ENCODE measurements at places on chromosomes 6 and 20.

DNA sequence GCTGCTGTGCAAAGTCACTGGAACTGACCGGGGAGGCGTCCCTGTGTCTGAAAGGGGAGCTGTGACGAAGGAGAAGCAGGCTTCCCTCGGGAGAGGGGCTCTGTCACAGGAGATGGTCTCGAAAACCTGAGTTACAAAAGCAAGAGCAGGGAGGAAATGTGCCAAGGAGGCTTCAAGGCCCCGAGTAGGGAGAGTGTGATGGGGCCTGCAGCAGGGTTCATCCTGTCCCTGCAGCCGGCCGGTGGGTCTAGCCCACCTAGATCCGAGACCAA lies 16.7 kb downstream of the DYNLT1 start:
- no peak for ATAC-seq

GRCh38 chr6:53654745-53655240 lies 10.8 kb downstream of the KLHL31 start:
- ATAC-seq = no peak

DNA sequence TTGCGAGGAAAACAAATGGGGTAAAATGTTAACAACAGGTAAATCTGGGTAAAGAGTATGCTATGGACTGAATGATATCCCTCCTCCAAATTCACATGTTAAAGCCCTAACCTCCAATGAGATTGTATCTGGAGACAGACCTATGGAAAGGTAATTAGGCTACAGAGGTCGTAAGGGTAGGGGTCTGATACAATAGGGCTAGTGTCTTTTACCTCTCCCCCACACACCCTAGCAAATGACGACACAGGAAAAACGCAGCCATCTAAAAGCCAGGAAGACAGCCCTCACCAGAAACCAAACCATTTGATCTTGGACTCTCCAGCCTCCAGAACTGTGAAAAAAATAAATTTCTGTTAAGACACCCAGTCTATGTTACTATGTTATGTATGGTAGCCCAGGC lies 20.6 kb upstream of the FBXO9 start:
- ATAC-seq = no peak

DNA sequence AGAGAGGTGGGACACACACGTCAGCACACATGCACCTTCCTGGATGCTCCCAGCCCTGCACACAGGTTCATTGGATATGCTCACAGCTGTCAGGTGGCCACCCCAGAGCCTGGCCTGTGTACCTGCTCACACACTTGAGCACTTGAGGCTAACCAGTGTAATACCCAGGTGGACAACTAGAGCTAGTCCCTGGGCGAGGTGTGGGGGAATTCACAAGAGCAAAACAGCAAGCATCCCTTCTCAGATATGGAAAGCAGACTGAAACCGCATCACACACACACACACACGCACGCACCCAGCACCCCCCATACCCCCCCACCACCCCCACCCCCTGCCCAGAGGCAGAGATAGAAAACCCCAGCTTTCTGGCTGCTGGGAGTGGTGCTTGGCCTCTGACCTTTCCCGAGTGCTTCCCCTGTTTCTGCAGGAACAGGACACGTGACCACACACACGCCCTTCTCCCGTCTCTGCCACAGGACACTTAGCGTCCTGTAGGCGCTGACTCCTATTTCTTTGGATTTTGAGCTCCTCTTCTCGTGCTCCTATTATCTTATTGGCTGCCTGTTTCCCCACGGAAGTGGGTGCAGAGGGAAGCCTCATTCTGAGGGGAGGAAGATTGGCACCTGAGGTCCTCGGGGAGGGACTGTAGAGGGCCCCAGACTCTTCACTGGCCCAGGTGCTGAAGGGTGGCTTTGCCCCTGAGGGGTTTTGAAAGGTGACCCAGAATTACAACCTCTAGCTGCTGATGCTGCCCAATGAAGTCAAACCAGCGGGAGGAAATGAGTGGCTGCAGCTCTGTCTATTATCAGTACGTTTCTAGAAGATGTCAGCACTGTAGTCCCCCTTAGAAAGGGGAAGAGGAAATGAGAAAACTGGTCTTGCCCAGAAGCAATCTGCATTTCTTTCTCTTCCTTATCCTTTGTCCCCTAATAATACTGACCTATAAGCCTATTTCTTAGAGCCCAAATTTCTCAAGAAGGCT lies 65.8 kb downstream of the SYTL3 start:
- no peak for ATAC-seq

GRCh38 chr20:62793757-62794006 lies 2.6 kb upstream of the MRGBP start:
- ATAC-seq = no peak

DNA sequence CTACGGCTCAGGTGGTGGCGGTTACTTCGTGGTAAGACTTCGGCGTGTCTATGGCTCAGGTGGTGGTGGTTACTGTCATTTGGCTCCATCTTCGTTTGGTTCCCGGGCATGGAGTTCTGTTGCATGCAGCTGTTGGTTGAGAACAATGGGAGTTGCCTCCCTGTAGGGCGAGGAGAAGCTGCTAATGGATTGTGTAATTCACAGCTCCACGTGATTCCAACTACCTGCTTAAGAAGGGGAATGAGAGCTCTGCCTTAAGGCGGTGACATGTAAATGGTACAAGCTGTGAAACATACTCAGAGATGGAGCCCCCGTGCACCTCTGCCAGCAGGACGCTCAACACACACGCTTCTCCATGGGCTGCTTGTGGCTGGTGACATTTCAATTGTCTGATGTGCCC lies 12.4 kb upstream of the DACT2 start:
- ATAC-seq = no peak

DNA sequence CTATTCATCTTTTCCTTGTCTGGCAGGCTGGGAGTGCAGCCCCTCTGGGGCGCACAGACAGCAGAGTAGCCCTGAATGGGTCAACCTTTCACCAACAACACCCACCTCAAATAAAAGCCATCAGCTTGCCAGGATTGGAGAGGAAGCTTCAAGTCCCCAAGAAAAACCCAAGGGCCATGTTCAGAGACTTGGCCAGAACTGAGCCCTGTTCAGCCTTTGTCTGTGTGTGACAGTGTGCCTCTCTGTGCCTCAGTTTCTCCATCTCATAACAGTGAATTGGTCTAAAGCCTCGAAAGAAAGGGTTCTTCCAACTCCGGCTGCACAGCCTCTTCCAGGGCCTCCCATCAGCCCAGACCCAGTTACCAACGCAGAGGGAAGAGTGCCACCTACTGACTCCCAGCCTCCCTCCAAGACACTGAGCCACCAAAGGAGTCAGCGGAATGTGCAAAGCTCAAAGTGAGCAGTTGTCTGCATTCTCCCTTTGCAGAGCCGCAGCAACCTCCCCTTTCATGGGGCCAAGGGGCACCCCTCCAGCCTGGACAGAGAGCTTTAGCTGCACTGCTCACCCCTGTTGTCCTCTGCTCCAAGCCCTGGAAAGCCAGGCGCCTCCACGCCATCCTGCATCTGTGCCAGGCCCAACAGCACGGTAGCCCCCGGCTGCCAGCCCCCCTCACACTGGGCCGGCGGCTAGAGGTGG lies 82.7 kb upstream of the TOP1 start:
- ATAC-seq = peak; percentile 94

GRCh38 chr6:66896415-66896814 lies 1189.4 kb upstream of the EYS start:
- ATAC-seq = no peak

DNA sequence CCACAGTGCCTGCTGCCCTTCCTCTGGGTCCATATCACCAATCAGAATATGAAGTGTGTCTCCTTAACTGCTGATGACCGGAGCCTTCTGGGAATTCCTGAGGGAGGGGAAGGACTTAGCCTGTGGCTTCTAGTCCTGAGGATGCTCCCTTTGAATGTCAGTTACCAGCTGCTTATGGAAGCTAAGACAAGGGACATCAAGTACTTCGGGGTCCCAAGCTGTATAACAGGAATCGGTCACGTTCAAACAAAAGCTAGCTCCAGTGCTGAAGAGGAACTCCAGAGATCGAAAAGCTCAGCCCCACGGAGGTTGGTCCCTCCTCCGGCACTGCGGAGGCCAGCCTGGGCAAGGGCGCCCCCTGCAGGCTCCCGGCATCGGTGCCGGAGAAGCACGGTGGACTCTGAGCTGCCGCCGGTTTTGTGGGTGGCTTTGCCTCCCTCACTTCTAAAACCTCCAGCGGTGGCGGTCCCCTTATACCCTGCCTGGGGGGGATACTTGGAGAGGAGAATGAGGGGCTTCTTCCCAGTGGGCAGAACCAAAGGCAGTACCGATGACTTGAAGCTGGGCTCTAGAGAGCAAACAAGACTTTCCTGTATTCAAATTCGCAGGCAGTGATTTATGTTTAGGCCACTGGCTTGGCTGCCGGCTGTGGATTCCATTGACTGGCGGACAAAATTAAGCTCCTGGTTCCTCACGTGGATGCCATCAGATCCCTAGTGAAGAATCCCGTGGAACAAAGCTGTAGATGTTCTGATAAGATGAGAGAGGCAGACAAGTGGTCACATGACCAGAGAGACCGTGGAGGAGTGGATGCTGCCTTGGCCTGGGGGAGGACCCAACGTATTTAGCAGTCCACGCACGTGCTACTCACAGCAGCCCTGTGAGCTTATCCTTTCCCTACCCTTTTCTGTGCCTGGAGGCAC lies 16.2 kb upstream of the UBR2 start:
- peak; percentile 100 for ATAC-seq

GRCh38 chr20:10784554-10785183 lies 110.9 kb upstream of the JAG1 start:
- no peak for ATAC-seq

GRCh38 chr6:91464201-91464600 lies 877.3 kb upstream of the MAP3K7 start:
- ATAC-seq = no peak

DNA sequence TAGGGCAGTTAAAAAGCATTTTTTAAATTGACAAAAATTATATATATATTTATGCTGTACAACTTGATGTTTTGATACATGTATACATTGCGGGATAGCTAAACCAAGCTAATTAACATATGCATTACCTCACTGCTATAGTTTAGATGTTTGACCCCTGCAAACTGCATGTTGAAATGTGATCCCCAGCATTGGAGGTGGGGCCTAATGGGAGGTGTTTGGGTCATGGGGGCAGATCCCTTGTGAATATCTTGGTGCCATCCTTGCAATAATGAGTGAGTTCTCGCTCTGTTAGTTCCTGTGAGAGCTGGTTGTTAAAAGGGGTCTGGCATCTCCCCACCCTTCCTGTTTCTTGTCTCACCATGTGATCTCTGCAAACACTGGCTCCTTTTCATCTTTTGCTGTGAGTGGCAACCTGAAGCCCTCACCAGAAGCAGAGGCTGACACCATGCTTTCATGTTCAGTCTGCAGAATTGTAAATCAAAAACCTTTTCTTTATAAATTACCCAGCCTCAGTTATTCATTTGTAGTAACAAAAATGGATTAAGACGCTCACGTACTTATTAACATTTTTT lies 111.8 kb downstream of the MCHR2 start:
- no peak for ATAC-seq

GRCh38 chr20:50891138-50891537 lies 40.1 kb downstream of the ADNP start:
- ATAC-seq = no peak

- no peak for ATAC-seq
Observed at GRCh38 chr6:68675548-68675947, 40.5 kb downstream of the ADGRB3 start.

GRCh38 chr6:84568971-84569370 lies 195.4 kb downstream of the TBX18 start:
- peak; percentile 64 for ATAC-seq

GRCh38 chr20:53513489-53514298 lies 79.9 kb downstream of the ZNF217 start:
- ATAC-seq = no peak
